ENCODE measurements at places on chromosomes 1 and 21. TPM values are rescaled to one million over a fixed set of nuclear protein-coding genes. Genes with fewer than 3 reads are reported as not detected.
A peak's percentile ranks its signal among the peaks of the same experiment; 100 is the strongest.

DNA sequence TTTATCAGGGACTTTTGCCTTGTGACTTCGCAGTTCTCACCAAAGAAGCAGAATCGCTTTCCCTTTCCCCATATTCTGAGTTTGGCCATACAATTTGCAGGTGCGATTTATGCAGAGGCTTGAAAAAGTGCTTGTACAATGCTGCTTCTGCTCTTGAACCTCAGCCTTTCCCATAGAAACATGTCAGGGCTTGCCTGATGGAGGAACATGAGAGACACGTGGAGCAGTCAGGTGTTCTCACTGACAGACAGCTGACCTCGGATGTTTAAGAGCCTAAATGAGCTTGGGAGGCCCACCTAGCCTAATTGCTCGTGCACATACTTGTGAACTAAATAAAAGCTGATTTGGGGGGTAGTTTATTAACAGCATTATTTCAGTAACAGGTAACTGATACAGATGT is 290.0 kb downstream of the S1PR1 start:
- DNase-seq = no peak

DNA sequence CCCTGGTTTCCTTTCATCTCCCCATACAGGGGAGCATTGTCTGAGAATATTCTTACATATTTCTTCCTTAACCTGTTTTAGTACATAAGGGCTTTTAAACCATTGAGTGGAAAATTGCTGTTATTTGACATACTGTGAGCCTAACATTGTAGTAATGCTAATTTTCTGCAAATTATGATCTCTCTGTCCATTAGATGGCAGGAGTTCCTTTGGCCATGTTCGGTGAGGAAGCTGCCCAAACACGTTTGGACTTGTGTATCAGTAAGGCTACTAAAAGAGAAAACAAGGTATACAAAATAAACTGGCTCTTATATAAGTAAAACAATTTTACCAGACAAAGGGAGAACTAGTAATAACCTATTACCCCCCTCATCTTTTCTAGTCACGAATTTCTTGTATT is 29.2 kb downstream of the CDC7 start:
- DNase-seq = no peak

GRCh38 chr1:60503266-60503925 is 429.8 kb upstream of the C1orf87 start:
- no peak for DNase-seq

AMPD1 gene
- total RNA-seq = not detected

- DNase-seq = no peak
These were observed 11.1 kb upstream of the SCYL3 start for GRCh38 chr1:169904834-169905233.

DNA sequence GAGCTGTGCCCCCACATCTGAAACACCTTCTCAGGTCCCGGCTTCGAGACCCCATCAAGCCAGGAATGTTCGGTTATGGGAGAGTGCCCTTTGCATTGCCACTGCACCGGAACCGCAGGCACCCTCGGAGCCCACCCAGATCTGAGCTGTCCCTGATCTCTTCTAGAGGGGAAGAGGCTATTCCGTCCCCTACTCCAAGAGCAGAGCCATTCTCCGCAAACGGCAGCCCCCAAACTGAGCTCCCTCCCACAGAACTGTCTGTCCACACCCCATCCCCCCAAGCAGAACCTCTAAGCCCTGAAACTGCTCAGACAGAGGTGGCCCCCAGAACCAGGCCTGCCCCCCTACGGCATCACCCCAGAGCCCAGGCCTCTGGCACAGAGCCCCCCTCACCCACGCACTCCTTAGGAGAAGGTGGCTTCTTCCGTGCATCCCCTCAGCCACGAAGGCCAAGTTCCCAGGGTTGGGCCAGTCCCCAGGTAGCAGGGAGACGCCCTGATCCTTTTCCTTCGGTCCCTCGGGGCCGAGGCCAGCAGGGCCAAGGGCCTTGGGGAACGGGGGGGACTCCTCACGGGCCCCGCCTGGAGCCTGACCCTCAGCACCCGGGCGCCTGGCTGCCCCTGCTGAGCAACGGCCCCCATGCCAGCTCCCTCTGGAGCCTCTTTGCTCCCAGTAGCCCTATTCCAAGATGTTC is 4.3 kb downstream of the ADAMTSL4 start:
- no peak for DNase-seq

TMIGD3 gene
- total RNA-seq = not detected

- no peak for DNase-seq
These were observed 12.8 kb downstream of the BACE2 start for GRCh38 chr21:41180752-41181151.

- DNase-seq = no peak
These were observed 95.3 kb downstream of the FOXD2 start for GRCh38 chr1:47532921-47533792.

GRCh38 chr1:172277989-172278388 is 142.5 kb upstream of the C1orf105 start:
- no peak for DNase-seq

DNA sequence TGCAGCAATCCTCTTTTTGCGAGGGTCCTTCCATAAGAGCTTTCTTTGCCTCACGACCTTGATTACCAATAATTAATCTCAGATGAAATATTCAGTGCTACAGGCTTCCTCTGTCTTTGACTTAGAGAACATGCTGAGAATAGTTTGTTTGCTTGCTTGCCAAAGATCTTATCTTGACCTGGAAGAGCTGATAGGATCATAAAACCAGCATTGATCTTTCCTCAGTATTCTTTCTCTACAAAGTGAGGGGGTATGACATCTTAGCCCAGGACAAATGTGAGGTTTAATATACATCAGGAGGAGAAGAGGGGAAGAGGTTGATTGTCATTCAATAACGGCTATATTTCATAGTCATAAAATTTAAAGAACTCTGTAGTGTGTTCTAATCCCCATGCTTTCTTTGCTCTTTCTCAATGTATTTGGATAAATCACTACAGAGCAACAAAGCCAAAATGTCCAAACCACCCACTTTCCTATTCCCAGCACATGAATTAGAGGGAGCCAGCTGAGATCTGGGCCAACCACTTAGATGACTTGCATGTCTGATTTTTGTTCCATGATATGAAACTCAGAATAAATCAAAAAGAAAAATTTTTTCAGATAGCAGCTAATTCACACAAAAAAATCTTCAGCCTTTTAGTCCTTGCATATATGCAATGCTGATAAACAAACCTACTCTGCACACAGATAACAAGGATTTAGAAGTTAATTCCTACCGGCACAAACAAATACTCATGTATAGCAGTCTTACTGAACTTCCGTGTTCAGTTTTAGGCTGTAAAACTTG is 50.5 kb upstream of the IPO9 start:
- no peak for DNase-seq

DNA sequence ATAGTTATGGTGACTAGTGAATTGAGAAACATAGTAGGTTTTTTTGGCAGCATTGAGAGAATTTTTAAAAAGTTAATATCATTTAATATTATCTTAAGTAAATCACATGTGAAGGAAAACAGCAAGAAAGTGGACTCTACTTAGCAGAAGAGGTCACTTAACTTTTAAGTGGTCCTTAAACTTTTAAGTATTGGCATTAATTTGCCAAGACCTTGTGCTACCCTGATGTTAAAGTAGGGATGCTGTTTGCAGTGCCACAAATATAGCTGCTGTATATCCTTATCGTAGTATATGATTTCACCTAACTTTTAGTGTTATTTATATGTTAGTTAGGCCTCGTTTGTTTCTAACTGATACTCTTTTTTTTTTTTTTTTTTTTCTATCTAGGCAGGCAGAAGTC is 40.2 kb downstream of the SMG7 start:
- DNase-seq = no peak

GRCh38 chr1:9840176-9840575 is 16.4 kb upstream of the CLSTN1 start:
- no peak for DNase-seq

DNA sequence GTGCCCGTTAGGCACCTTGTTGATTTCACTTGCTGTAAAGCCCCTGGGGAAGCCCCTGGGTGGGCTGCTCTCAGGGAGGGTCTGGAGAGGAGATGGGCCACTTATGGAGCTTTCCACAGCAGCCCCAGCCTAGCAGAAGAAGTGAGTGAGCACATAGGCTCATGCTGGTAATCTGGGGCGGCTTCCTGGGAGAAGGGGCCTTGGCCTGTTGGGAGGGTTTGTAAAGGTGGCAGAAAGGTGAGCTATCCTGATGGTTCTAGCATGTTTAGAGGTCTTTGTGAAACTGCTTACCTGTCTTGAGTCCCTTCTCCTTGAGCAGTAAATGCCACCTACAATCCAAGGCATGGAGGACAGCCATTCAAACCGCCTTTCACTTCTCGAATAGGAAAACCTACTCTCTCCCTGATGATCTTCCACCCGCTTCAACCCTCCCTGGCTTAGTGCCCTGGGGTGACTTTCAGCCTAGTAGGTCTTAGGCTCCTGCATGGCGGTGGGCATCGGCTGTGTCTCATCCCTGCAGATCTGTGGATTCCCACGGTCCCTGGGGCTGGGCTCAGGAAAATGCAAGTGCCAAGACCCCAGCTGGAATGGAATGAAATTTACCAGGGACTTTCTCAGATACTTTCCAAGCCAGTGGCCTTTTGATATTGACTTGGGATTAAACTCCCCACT is 87.6 kb upstream of the SELENON start:
- DNase-seq = no peak

GRCh38 chr1:210920716-210921694 is 212.9 kb downstream of the KCNH1 start:
- no peak for DNase-seq

DNA sequence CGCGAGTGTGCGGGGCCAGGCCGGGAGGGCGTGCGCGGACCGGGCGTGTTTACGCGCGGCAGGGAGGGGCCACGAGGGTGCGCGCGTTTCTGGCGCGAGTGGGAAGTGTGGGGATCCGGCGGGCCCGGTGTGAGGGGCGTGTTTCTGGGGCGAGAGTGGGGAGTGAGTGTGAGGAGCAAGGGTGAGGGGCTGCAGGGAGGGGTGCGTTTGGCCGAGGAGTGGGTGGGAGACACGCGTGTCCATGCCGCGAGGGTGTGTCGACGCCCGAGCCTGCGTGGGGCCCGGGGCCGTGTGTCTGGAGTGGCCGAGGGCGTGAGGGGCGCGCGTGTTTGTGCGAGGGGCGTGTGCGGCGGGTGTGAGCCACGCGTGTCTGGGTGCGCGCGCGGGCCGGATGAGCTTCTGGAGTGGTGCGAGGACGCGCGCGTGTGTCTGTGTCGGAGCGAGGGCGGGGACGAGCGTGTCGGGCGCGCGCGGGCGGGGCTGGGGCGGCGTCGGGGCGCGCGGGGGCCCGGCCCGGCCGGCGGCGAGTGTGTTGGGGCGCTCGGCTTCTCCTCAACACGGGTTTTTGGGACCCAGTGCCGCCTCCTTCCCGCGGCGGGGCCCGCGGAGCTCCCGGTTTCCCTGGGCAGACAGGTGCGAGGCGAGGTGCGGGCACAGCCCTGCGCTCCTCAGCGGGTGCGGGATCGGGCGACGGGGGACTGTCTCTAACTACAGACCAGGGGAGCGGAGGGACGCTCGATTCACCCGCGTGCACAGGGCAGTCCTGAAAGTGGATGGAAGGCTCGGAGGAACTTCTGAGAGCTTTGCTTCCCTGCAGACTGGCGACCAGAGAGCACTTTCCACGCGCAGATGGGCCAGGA is 65.8 kb upstream of the VAMP3 start:
- DNase-seq = peak; percentile 23

MIXL1 gene
- total RNA-seq = not detected

DNA sequence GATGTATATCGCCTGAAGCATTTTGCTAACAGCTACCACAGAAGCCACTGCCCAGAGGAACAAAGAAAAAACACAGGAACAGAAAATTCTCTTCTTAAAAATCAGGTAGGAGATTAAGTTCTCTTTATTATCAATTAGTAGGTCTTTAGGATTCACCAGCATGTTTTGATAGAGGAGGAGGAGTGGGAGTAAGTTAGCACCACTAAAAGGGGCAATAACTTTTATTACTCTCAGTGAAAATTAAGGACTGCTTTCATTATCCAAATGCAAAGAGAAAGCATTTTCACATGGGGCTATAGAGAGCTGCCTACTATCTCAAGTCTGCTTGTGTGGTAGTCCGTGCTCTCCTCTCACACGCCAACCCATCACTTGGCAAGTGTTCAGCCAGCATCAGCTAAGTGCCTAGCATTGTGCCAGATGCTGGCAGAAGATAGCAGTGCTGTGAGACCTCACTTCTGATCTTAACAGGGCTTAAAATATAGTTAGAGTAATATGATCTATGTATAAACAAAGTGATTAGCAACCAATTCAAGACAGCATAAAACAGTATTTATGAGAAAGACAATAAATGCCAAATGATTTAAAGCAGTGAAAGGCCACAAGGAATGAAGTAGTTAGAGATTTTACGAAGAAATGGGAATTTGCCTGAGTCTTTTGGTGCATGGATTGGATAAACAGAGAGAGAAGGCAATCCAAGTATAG is 39.8 kb downstream of the ASTN1 start:
- DNase-seq = no peak

GRCh38 chr1:22791831-22792347 is 81.2 kb downstream of the EPHB2 start:
- DNase-seq = no peak

DNA sequence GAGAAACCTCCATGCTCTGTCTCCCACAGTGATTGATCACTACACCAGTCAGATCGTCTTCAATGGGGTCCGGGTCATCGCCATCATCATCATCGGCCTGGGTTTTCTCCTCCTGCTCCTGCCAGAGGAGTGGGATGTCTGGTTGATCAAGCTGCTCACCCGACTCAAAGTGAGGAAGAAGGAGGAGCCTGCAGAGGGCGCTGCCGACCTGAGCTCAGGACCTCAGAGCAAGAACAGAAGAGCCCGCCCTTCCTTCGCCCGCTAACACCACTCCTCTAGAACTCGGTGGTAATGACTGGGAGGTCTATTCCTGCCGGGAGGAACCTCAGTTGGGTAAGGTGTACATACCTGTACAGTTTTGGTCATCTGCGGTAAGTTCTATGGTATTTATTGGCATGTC is 50.3 kb upstream of the COA6 start:
- DNase-seq = peak; percentile 57

Data from activated T-cell treated with anti-CD3 and anti-CD28 coated beads, Interleukin-2, amount 50 U/mL, for 4 hours (primary cell).